ENCODE measurements at places on chromosomes 12 and 14.

- DNase-seq: no peak
These were observed 7.7 kb upstream of the ASB2 start for GRCh38 chr14:93984070-93984469.

DNA sequence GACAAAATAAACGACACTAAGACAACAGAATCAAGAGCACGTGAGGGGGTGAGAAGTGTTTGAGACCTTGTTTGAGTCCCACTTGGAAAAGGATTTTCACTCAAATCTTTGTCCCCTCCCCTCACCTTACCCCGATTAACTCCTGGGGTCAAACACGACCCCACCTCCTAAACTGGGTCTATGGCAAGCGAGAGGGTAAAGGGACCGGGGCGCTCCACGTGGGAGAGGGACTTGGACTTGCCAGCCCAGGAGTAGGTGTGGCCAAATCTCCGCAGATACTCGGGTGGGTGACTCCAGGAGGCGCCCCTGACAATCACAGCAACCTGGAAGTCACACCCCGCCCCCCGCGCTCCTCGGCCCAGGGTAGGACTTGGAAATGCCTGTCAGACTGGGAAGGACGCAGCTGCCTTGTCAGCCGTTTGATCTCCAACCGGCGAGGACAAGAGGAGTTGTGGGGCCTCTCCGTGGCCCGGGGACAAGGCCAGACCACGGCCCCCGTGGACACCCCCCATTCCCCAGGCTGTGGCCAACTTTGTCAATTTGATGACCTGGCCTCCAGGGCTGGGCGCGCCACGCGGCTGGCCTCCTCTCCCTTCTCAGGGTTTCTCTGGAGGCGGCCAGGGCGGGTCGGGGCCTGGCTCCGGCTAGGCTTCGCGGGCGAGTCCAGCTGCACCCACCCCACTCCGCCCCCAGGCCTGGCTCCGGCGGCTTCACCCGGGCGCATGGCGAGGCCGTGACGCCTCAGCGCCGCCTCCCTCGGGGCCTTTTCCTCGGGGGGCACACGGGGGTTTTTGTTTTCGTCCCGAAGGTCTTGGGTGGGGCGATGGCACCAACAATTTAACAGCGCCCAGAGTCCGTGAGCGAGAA lies 1.1 kb upstream of the BCL11B start:
- DNase-seq: no peak

GRCh38 chr14:20609215-20610001 lies 18.2 kb upstream of the RNASE12 start:
- peak; percentile 49 for DNase-seq

GRCh38 chr12:54004841-54005530 lies 3.8 kb upstream of the HOXC8 start:
- no peak for DNase-seq

DNA sequence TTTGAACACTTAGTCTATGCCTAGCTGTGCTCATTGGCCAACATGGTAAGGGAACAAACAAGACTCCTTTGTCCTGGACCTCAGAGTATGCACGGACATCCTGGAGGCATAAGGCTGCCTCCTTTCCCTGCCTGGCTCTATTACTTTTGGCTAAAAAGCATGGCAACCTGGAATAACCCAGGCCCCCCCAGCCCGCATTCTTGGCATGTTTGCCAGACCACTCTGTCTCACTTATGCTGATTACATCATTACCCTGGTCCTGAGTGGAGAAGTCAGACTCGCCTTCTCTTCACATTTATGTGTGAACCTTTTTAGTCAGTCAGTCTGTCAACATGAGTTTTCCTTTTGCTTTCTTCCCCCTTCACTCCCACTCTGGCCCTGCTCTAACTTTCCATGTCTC lies 58.0 kb upstream of the ELK3 start:
- no peak for DNase-seq

- no peak for DNase-seq
These were observed 12.1 kb downstream of the ETV6 start for GRCh38 chr12:11661491-11662089.

- no peak for DNase-seq
These were observed 37.7 kb downstream of the C12orf75 start for GRCh38 chr12:105368047-105368646.

GRCh38 chr12:18492372-18493025 lies 231.2 kb downstream of the PIK3C2G start:
- no peak for DNase-seq

GRCh38 chr14:35390577-35391387 lies 13.8 kb downstream of the NFKBIA start:
- no peak for DNase-seq
